ENCODE measurements at places on chromosomes 6 and 20.
A peak's percentile ranks its signal among the peaks of the same experiment; 100 is the strongest.

DNA sequence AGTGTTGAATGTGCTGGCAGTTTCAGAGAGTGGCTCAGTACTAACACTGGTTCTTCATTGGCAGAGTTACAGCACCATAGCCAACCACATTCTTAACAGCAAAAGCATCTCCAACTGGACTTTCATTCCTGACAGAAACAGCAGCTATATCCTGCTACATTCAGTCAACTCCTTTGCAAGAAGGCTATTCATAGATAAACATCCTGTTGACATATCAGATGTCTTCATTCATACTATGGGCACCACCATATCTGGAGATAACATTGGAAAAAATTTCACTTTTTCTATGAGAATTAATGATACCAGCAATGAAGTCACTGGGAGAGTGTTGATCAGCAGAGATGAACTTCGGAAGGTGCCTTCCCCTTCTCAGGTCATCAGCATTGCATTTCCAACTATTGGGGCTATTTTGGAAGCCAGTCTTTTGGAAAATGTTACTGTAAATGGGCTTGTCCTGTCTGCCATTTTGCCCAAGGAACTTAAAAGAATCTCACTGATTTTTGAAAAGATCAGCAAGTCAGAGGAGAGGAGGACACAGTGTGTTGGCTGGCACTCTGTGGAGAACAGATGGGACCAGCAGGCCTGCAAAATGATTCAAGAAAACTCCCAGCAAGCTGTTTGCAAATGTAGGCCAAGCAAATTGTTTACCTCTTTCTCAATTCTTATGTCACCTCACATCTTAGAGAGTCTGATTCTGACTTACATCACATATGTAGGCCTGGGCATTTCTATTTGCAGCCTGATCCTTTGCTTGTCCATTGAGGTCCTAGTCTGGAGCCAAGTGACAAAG lies 17.0 kb upstream of the ADGRF4 start:
- no peak for DNase-seq

- peak; percentile 84 for DNase-seq
Measured at GRCh38 chr20:51404297-51405060, 138.0 kb downstream of the NFATC2 start.

DNA sequence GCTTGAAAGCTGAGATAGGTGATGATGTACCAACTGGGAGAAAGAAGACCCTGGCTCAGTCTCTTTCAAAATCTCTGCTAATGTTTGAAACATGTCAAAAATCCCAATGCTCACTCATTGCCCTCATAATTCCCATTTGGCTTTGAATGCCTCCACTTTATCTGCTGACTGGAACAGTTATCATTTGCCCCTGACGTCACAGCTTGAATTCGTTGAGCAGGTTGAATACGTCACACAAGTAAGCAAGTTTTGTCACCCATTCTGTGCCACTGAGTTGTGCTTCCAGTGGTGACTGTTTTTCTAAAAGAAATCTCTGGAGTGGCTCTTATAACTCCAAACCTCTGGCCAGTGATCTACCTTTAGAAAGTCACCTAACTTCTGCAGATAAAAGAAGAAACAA lies 991.4 kb downstream of the EYS start:
- no peak for DNase-seq

DNA sequence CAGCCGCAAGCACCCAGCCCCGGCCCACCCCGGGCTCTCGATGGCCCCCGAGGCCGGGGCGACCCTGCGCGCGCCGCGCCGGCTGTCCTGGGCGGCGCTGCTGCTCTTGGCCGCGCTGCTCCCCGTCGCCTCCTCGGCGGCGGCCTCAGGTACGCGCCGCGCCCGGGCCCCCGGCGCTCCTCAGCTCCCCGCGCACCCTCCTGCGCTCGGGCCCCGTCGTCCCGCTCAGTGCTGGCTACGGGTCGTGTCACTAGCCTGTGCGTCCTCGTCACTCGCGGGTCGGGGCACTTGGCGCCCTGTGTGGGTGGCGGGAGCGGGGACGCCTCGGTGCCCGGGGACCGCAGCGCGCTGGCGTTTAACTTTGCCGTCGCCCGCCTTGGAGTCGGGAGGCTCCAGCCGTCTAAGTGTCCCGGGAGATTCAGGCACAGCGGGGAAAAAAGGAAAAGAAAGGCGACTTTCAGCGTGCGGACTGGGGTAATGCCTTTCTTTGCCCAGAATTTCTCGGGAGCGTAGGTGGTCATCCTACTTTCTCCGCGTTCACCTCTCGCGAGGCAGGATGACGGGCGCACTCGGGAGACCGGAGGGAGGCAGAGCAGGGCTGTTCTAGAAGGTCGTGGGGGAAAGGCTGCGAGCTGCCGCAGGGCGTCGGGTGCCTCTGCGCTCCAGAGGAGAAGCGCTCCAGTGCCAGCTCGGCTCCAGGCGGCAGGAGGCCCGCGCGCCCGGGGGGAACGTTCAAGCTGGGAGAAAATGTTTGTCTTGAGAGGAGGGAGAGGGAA lies 545 bp downstream of the FNDC1 start:
- DNase-seq: no peak

DNA sequence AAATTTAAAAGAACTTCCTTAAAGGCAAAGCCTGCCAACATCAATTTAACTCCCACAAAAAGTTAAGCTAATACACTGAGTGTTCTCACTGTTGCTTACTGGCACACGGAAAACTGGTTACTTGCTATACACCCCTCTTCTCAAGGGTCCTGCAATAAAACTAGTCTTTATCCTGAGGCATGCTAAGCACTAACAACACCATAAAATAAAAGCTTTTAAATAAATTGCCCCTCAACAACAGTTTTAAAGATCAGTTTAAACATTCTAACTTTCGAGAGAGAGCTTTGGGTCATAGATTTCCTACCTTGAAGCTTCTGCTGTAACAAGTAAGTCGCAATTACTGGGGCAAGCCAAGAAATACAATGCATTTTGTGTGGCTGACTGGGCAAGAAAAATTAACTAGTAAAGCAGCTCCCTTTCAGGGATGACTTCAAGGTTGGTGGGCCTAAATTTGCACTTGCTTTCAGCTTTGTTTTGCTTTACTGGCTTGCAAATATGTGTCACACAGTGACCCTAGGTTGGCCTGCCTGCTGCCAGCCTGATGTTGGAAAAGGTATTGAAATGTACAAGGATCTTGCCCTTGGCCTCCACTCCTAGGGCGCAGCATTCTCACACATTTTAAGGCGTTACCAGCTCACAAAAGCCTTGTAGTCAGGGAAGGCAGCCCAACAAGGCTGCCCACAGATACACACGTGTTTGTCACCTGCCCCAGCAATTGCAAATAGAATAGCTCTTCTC lies 4.0 kb upstream of the HEY2 start:
- no peak for DNase-seq

DNA sequence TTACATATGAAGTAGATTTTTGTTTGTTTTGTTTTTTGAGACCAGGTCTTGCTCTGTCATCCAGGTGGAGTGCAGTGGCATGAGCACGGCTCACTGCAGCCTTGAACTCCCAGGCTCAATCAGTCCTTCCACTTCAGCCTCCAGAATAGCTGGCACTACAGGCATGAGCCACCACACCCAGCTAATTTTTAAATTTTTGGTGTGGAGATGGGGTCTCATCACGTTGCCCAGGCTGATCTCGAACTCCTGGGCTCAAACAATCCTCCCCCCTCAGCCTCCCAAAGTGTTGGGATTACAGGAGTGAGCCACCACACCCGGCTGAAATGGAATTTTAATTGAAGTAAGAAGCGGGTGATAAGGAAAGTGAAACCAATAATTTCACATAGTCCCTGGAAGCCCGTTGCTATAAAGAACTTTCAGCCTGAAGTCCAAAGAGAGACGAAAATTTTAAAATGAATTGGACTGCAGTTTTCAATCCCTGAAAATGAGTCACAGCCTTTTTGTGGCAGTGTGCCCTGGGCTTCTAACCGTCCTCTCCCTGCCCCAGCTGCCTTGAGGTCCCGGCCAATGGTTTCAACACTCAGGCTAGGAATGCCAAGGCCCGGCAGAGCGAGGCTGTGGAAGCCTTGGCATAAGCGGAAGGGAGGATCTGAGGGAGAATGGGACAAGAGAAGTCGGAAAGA lies 757 bp downstream of the RAET1E start:
- DNase-seq: no peak

DNA sequence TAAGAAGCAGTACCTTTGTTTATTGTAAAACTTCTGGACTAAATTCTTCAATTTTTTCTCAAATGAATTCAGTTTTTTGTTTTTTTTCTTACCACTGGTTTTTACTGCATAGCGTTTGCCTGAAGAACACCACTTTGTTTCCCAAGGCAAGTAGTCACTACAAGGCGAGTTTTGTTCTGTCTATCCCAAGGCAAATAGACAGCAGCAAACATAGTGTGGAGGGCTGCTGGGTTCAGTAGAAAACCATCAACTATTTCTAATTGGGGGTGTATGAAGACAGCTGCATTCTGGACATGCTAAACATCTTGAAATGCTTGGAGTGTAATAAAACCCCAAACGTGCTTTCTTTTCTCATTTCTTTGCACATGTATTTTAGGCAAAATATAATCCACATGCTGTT lies 197.4 kb downstream of the ESR1 start:
- DNase-seq: no peak

DNA sequence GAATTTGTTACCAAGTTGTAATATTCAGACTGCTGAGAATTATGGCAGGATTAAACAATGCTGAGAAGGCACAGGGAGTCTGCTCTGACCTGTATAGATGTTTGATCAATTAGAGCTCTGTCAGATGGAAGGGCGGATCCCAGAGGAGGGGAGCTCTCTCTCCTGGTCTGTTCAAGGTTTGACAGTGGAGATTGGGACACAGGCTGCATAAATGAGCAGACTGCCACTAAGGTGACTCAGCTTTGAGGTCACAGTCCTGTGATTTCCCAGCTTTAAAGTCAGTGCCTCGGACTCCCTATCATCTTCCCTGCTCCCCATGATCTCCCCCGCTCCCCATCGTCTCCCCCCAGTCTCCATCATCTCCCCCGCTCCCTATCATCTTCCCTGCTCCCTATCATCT lies 59.2 kb upstream of the SLC22A23 start:
- DNase-seq: no peak

GRCh38 chr20:25017257-25017803 lies 24.8 kb upstream of the APMAP start:
- no peak for DNase-seq

DNA sequence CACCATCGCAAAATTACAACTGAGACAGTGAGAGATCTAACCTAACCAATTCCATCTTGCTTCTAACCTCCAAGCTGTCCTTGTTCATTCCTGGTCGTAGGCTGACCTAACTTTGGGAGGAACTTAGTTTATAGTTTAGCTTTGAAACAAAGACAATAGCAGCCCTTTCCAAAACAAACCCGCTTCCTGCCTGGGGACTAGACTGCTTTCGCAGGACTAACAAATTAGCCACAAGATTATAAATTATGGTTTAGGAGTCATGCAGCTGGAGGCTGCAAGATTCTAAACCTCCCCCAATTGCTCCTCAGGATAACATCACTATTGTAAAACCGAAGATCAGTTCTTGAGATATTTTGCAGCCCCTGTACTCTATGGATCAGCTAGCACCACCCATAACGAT lies 63.2 kb downstream of the TRIM27 start:
- DNase-seq: no peak

DNA sequence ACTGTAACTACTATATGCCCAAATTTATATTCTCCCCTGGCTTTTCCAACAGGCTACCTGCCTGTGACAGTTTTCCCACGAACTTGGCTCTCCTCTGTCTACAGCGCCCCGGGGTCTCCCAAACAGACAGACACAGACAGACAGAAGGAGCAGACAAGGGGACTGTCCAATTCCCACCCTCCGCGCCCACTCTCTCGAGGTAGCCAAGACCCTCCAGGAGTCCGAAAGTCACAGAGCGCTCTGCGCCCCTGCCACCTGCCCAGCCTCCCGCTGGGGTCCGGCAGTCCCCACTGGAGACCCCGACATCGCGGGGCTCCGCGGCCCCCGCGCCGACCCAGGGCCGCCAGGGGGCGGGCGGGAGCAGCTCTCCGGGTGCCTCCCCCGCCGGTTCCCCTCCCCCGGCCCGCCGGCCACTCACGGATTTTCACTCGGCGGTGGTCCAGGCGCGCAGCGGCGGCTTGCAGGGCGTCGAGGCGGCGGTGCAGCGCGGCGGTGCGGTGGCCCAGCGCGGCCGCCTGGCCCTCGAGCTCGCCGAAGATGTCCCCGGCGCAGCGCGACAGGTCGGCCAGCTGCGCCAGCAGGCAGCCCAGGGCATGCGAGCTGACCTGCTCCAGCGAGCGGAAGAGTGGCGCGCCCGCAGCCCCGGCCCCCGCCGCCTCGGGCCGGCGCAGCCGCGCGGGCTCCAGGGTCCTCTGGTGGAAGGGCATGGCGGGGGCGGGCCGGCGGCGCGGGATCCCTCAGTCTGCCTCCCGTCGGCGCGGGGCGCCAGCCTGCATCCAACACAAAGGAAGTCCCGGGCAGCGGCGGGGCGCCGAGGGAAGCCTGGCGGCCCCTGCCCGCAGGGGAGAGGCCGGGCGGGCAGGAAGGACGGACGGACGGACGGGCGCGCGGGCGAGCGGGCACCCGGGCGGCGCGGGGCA lies 81.3 kb upstream of the CCDC28A start:
- DNase-seq: peak; percentile 91

DNA sequence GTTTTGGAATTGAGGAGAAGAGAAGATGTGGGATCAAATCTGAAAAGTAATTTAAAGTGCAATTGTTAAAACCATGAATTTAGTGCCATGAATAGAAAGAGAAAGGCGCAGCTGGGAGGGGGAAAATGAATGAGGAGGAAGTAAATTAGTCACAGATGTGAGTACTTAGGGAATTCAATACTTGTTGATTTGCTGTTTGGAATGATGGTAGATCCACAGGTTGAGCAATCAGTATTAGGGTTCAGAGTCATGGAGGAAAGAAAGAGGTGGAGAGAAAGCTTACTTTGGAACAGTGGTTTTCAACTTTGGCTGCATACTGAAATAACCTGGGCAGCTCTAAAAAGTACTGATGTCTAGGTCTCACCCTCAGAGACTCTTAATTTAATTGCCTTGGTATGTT lies 229.7 kb upstream of the ASCC3 start:
- DNase-seq: no peak

DNA sequence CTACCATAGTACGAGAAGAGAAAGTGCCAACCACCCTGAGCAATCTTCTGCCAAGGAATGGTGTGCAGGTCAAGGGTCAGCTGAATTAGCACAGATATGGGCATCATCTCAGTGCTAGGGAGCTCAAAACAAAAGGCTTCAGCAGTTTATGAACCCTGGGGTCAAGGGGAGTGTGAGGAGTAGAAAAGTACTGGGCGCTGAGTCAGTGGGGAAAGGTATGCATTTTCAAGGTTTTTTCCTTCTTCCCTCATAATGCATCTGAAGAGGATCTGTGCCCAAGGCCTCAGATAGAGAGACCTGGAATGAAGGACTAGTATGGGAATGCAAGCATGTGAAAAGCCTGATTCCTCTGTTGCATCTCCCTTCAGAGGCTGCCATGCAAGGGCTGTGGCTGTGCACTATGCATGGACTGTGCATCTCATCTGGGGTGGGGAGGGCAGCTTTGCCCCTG lies 81.7 kb downstream of the PERP start:
- DNase-seq: no peak
